Endodermal cell (in vitro differentiated cells): ENCODE measurements at places on chromosomes 6 and 20. TPM values are rescaled to one million over a fixed set of nuclear protein-coding genes. Genes with fewer than 3 reads are reported as not detected.

The B3GALT4 gene
- total RNA-seq = 5.5 to 7.2 TPM (median 7.0 TPM) in 3 replicates

GRCh38 chr20:58890518-58891085 lies 38.1 kb downstream of the GNAS start:
- H3K27me3 ChIP-seq = no peaks in the 10 kb centered on the region
- H3K4me3 ChIP-seq = peak overlapping the region; percentile 86
- peaks cover 14% of the 10 kb centered on the region for H3K4me1 ChIP-seq
- peaks cover 5% of the 10 kb centered on the region for H3K36me3 ChIP-seq
- H3K27ac ChIP-seq = peak overlapping the region; percentile 62

GRCh38 chr20:36825385-36826104 lies 50.4 kb upstream of the TLDC2 start:
- DNase-seq = no peak
- peaks cover 40% of the 10 kb centered on the region for H3K36me3 ChIP-seq
- no peak overlapping the region for H3K4me3 ChIP-seq
- peaks cover 9% of the 10 kb centered on the region for H3K4me1 ChIP-seq
- H3K27me3 ChIP-seq = no peaks in the 10 kb centered on the region
- H3K27ac ChIP-seq = peak overlapping the region; percentile 3

- no peak overlapping the region for H3K4me3 ChIP-seq
- H3K4me1 ChIP-seq = no peaks in the 10 kb centered on the region
- H3K36me3 ChIP-seq = no peaks in the 10 kb centered on the region
- no peak overlapping the region for H3K27ac ChIP-seq
- H3K27me3 ChIP-seq = no peaks in the 10 kb centered on the region
These were observed 491.8 kb downstream of the CD109 start for GRCh38 chr6:74187811-74188210.

The REM1 gene
- not detected in 3 replicates for total RNA-seq

GRCh38 chr6:133990321-133990720 lies 37.3 kb downstream of the TBPL1 start:
- DNase-seq = no peak
- no peak overlapping the region for H3K27ac ChIP-seq
- H3K4me1 ChIP-seq = no peaks in the 10 kb centered on the region
- H3K27me3 ChIP-seq = no peaks in the 10 kb centered on the region
- no peak overlapping the region for H3K4me3 ChIP-seq

DNA sequence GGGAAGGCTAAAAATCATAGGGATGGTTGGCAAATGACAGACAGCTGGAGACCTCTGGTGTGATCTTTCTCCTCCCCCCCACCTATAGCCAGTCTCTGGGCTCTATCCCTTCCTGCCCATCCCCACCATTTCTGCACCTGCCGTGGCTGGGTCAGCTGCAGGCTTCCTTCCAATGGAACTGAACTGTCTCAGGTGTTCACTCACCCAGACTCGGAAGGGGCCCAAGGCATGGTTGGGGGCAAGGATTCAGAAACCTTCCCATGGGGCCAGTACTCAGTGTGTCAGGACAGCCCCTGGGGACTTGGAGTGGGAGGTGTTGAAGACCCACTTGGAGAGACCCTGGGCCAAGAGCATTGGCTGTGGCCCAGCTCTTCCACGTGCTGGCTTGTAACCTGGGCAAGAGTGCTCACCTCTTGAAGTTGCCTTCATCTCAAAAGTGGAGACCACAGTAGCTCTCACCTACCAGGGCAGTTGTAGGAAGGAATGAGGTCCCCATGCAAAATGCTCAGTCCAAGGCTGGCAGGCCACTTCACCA lies 1.7 kb upstream of the PHACTR3 start:
- H3K4me3 ChIP-seq = no peak overlapping the region
- DNase-seq = no peak
- no peaks in the 10 kb centered on the region for H3K36me3 ChIP-seq
- peaks cover 78% of the 10 kb centered on the region for H3K27me3 ChIP-seq
- no peak overlapping the region for H3K27ac ChIP-seq

DNA sequence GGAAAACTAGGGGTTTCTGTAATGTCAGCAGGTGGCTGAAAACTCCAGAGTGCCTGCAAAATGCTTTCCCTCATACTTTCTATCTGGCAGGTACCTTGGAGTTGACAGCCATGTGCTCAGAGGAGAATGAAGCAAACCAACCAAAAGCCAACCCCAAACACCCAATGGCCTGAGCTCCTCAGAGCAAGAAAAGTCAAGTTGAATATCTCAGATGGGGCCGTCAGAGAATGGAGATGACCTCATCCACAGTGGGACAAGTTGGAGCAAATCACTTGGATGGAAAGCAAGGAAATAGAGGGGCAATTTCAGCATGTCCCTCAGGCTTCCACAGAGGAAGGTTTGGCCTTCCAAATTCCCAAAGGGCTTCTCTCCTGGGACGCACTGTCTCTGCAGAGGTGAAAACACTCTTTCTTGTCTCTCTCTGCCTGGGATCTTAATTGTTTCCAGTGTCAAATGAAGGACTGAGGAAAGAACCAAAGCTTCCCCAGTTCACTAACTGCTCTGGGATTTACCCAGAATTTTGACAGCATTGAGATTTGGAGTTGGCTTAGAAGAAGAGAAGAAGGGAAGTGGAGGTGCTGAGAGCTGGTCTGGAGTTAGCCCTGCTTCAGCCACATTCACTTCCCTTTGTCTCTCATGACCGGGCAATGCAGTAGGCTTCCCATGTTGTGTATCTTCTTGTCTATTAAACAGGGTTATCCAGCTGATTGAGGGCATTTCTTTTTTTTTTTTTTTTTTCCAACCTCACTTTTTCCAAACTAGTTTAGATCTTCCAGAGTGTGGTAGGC lies 42.2 kb downstream of the PRND start:
- no peak for DNase-seq
- H3K27ac ChIP-seq = no peak overlapping the region
- peaks cover 11% of the 10 kb centered on the region for H3K27me3 ChIP-seq
- no peak overlapping the region for H3K4me3 ChIP-seq
- no peaks in the 10 kb centered on the region for H3K4me1 ChIP-seq

The RAB44 gene
- total RNA-seq = not detected in 3 replicates

The SLC35D3 gene
- total RNA-seq = 0.15 TPM in 1 of 3 replicates, not detected in the others

The SMIM28 gene
- total RNA-seq = not detected in 3 replicates

The NKAIN2 gene
- 1.8 TPM in 1 of 2 replicates, not detected in the other for total RNA-seq

GRCh38 chr6:147310521-147310920 lies 106.3 kb downstream of the STXBP5 start:
- no peak for DNase-seq
- H3K4me3 ChIP-seq = no peak overlapping the region
- no peaks in the 10 kb centered on the region for H3K4me1 ChIP-seq
- no peak overlapping the region for H3K27ac ChIP-seq
- peaks cover 36% of the 10 kb centered on the region for H3K36me3 ChIP-seq

GRCh38 chr6:151292974-151293687 lies 53.4 kb downstream of the AKAP12 start:
- peaks cover 9% of the 10 kb centered on the region for H3K4me1 ChIP-seq
- no peak overlapping the region for H3K4me3 ChIP-seq
- DNase-seq = no peak
- H3K36me3 ChIP-seq = no peaks in the 10 kb centered on the region
- no peaks in the 10 kb centered on the region for H3K27me3 ChIP-seq
- no peak overlapping the region for H3K27ac ChIP-seq

- H3K27me3 ChIP-seq = no peaks in the 10 kb centered on the region
- no peaks in the 10 kb centered on the region for H3K36me3 ChIP-seq
- H3K4me1 ChIP-seq = no peaks in the 10 kb centered on the region
- no peak for DNase-seq
These were observed 44.2 kb upstream of the TAB2 start for GRCh38 chr6:149273318-149273717.

The SDHAF4 gene
- total RNA-seq = 20.4 and 23.5 TPM in 2 replicates

DNA sequence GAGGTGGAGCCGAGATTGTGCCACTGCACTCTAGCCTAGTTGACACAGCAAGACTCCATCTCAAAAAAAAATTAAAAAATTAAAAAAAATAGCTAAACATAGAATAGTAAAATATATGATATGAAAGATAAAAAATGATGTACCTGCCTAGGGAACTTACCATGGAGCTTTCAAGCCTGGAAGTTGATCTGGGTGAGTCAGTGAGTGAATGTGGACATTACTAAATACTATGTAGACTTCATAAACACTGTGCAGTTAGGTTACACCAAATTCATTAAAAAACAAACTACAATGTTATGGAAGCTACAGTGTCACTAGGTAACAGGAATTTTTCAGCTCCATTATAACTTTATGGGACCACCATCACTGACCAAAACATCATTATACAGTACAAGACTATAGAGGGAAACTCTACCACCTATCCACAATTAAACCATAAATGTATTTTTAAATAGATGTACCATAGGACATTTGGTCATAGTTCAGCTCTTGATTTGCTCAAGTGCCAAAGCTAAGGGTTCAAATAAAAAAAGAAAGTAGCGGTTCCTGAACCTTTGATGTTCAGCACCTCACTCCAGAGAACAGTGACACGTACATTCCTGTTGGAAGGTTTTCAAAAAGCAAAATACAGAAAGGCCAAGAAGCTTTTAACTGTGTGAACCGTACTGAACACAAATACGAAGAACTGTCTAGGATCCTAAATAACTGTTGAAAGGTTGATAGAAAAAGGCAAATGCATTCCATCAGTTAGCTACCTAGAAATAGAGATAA lies 52.4 kb upstream of the SPDEF start:
- peaks cover 12% of the 10 kb centered on the region for H3K36me3 ChIP-seq
- DNase-seq = no peak
- no peak overlapping the region for H3K4me3 ChIP-seq
- no peaks in the 10 kb centered on the region for H3K27me3 ChIP-seq
- H3K4me1 ChIP-seq = peaks cover 8% of the 10 kb centered on the region
- no peak overlapping the region for H3K27ac ChIP-seq

The IL17F gene
- total RNA-seq = not detected in 3 replicates

The RBM24 gene
- total RNA-seq = 13.6 and 15.2 TPM in 2 replicates

GRCh38 chr6:41732591-41733359 lies 2.6 kb downstream of the TFEB start:
- DNase-seq = peak; percentile 65
- peaks cover 3% of the 10 kb centered on the region for H3K4me1 ChIP-seq
- no peak overlapping the region for H3K27ac ChIP-seq
- H3K4me3 ChIP-seq = no peak overlapping the region

- H3K27ac ChIP-seq = no peak overlapping the region
- H3K27me3 ChIP-seq = no peaks in the 10 kb centered on the region
- peak; percentile 76 for DNase-seq
- H3K36me3 ChIP-seq = peaks cover 4% of the 10 kb centered on the region
- H3K4me3 ChIP-seq = no peak overlapping the region
These were observed 279.7 kb downstream of the UST start for GRCh38 chr6:149026530-149026942.

The SUMO4 gene
- total RNA-seq = 0.97 to 2.1 TPM (median 1.3 TPM) in 3 replicates

DNA sequence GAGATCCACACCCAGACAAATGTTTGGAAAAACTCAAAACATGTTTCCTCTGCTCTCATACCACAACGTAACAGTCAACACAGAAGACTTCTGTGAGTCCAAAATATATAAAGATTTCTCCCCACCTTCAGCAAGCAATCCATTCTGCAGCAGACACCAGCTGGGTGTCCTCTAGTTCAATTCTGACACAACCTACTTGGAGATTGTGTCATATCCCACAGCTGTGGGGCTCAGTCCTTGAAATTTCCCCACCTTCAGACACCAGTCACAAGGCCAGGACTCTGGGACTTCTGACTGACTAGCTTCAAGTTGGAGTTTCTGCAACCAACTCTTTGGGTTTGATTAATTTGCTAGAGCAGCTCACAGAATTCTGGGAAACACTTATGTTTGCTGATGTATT lies 244.8 kb upstream of the CDYL start:
- H3K36me3 ChIP-seq = no peaks in the 10 kb centered on the region
- H3K27me3 ChIP-seq = no peaks in the 10 kb centered on the region
- H3K27ac ChIP-seq = no peak overlapping the region

The TNNC2 gene
- total RNA-seq = 0.51 to 0.78 TPM (median 0.54 TPM) in 3 replicates

- H3K27me3 ChIP-seq = no peaks in the 10 kb centered on the region
- DNase-seq = no peak
- H3K4me1 ChIP-seq = no peaks in the 10 kb centered on the region
- no peak overlapping the region for H3K4me3 ChIP-seq
- H3K36me3 ChIP-seq = no peaks in the 10 kb centered on the region
These were observed 73.5 kb downstream of the ARMC2 start for GRCh38 chr6:108921547-108922361.

DNA sequence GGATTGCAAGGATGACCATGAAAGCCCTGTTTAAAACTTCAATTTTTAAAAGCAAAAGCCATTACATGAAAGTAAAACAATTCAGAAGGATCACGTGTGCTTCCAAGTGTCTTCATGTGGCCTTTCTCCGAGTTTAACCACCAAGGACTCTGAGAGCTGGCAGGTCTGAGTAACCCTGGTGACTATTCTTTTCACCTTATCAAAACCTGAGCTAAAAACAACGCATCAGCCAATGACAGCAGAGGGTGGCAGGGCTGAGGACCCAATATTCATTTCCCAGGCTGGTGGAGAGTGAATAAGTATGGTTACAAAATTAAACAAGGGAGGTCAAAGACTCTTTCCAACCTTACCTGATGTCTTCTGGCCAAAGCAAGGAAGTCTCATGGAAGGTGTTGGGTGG lies 46.7 kb downstream of the DNAAF9 start:
- H3K36me3 ChIP-seq = peaks cover 10% of the 10 kb centered on the region
- no peak overlapping the region for H3K4me3 ChIP-seq
- no peaks in the 10 kb centered on the region for H3K4me1 ChIP-seq
- H3K27me3 ChIP-seq = no peaks in the 10 kb centered on the region
- no peak overlapping the region for H3K27ac ChIP-seq

- H3K27me3 ChIP-seq = no peaks in the 10 kb centered on the region
- peaks cover 14% of the 10 kb centered on the region for H3K4me1 ChIP-seq
- no peak overlapping the region for H3K4me3 ChIP-seq
- H3K36me3 ChIP-seq = no peaks in the 10 kb centered on the region
- H3K27ac ChIP-seq = peak overlapping the region; percentile 42
These were observed 146.3 kb downstream of the MTFR2 start for GRCh38 chr6:136103763-136104311.

The PRPF6 gene
- total RNA-seq = 59.7 to 73.3 TPM (median 72.5 TPM) in 3 replicates

DNA sequence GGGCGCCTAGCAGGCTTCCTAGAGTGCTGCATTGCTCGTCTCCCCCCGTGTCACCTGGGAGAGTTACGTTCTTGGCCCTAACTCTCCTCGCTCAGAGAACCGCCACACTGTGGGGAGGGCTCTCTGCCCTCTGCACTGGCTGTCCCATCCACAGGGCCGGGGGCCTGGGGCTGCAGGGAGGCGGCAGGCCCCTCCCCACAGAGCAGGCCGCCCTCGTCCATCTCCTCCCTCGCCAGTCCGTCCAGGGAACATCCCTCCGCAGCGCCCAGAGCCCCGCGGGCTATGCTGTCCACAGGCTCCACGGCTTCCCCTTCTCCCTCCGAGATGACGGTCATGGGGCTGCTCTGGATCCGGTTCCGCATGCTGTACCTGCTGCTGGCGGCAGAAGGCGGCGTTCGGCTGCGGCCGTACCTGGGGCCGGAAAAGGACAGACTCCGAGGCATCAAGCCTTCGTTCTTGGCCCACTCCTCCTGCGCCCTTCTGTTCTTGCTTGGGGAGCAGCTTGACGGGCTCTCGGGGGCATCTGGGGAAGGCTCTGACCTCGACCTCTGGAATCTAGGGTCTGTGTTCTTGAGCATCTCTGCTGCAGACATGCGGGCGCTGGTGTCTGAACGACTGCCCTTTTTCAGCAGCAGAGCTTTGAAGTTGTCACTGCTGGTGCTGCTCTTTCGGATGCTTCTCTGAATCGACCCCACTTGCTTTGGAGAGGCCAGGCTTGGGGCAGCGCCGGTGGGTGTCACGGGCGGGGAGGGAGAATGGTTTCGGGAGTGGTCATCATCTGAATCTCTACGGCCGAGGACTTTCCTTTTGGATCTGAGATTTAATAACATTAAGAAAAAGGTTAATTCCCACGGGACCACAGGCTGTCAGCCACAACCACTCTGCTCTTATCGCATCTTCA lies 20.2 kb downstream of the HEBP2 start:
- H3K27me3 ChIP-seq = no peaks in the 10 kb centered on the region
- no peak overlapping the region for H3K27ac ChIP-seq
- H3K36me3 ChIP-seq = peaks cover 20% of the 10 kb centered on the region
- DNase-seq = no peak

The MAPK13 gene
- total RNA-seq = 16.0 and 17.8 TPM in 2 replicates
